ENCODE measurements at places on chromosomes 11 and 22.
A peak's percentile ranks its signal among the peaks of the same experiment; 100 is the strongest.

GRCh38 chr22:50298937-50299784, 8.3 kb downstream of the PLXNB2 start:
- DNase-seq, result no peak

DNA sequence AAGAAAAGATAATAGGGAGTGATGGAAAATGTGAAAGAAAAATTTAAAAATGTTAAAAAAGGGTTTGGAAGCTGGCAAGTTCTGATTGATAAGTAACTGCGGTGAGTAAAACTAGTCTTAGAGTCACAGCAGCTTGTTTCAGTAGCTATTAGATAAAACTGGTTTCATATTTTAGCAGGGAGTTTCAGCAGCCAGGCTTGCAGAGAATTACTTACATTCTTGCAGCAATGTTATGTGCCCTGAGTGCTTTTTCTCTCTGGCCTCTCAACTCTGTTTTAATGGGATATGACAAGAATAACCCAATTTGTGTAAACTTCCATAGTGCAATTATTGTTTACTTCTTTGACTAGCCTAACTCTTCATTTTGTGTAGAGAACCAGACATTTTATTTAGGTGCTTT, 33.6 kb downstream of the PPME1 start:
- DNase-seq, result no peak

GRCh38 chr11:15770798-15771414, 585.4 kb downstream of the SOX6 start:
- DNase-seq, result peak; percentile 19

- DNase-seq, result no peak
Observed at GRCh38 chr11:66012946-66013761, 1.3 kb downstream of the CST6 start.

DNA sequence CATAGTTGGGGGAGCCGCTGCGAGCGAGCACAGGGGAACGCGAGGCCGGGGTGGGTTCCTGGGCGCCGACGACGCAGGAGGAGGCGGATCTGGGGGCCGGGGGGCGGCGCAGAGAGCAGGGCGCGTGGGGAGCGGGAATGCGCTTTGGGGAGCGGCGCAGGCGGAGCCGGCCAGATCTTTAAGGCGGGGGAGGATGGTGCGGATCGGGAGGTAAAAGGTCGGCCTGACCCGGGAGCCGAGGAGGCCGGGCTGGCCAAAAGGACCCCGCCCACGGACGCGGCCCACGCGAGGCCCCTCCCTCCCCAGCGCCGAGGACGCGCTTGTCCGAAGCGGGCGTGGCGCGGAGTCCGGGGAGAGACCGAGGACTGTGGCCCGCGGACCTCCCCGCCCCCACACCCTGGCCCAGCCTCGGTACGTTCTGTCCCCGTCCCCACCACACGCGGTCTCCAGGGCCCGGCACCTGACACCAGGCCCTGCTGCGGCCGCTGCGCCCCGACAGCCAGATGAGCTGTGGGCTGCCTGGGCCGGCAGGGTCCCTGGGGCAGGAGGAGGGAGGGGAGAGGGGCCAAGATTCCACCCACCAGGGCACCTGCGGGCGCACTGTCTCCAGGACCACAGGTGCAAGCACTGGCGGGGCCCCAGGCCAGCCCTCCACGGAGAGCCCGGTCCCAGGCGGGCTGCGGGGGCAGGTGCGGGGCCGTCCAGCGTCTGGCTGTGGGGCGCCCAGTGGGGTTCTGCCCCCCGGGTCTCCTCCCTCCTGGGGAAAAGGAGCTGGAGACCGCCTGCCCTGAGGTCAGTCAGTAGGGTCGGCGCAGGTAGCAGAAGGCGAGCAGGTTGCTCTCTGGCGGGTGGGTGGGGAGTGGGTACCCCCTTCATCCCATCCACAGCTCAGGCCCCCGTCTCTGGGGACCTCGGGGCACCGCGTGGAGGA, 10.9 kb downstream of the PIM3 start:
- peak; percentile 77 for DNase-seq

DNA sequence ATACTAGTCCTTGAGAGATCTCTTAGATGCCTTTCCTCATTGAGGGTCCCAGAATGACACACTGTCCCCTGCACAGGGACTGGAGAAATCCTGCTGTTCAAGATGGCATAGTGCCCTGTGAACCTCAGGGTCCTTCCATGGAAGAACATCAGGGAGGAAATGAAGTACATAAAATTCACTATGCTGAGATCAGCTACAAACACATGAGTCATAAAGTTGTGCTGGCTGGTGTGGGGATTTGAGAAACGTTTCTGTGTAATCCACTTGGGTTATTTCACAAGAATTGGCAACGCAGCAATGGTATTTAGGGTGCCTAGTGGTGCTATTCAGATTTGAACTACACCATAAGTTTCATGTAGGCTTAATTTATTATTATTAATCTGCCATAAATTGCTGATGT, 174.4 kb downstream of the MAML2 start:
- no peak for DNase-seq

DNA sequence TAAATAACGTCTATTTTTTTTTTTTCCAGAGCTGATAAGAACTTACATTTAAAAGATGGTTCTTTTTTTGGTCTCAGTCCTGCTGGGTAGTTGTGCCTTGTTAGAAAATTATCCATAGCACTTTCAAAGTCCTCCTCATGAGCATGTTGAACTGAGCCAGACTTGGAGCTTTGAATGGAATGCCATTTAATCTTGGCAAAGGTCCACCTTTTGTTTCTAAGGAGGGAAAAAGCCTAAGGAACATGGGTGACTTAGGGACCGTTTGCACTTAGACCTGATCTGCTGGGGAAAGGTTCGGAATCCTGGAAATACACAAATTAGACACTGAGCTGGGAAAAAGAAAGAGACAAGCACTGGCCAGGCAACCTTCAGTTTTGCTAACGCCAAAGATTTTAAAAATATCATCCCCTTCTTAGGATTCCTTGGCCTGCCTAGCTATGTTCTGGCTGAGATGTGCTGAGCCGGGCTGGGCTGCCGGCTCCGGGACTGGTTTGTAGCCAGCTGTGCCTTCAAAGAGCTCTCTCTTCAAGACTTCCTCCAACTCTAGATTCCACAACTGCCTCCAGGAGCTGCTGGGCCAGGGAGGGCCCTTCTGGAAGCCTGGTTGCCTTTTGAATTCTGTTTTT, 67.4 kb downstream of the ENDOD1 start:
- no peak for DNase-seq

GRCh38 chr11:85884581-85885021, 29.4 kb downstream of the CCDC83 start:
- DNase-seq, result no peak

- no peak for DNase-seq
Observed at GRCh38 chr22:17152340-17152739, 6.7 kb downstream of the HDHD5 start.

DNA sequence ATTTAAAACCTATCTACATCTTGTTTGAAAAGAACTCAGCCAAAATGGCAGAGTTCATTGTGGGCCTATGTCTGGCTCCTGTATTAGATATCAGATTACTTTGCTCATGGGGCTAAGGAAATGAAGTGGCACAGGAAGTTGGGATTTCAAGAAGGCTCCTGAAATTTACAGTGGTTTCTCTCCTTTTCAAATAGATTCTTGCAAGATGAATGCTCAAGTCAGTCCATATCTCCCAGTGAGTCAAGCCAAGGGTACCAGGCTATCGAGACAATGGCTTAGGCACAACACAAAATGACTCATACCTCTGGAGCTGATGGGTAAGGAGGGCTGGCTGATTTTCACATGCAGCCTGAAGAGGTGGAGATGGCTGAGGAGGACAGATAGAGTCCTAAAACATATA, 24.1 kb upstream of the APOA1 start:
- DNase-seq, result no peak

- no peak for DNase-seq
Observed at GRCh38 chr11:45743556-45744468, 61.1 kb upstream of the SLC35C1 start.

DNA sequence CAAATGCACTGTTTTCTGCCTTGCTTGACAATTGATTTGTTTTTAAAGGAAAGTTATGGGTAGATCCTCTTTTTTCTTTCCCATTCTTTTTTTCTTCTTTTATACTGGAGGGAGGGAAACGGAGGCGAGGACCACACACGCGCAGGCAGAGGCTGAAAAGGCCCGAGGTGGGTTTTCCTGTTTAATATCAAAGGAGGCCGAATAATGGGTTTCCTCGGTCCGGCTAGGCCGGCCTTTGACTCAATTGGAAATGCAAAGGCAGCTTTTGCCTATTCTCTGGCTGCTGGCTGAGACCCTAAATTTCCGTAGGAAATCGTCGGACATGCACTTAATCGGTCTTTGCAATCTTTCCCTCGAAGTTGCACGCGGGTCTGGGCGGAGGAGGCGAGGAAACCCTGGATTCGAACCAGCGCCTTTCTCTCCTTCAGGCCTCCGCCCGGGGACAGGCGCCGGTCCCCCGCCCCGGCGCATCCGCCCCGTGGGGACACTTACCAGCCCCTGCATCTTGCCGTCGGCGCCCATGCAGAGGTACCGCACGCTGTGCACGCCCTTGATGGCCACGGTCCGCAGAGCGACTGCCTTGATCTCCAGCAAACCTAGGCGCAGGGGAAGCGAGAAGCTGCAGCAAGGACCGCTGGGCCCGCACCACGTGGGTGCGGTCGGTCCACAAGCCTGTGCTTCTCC, 911 bp downstream of the FGF19 start:
- DNase-seq, result no peak

DNA sequence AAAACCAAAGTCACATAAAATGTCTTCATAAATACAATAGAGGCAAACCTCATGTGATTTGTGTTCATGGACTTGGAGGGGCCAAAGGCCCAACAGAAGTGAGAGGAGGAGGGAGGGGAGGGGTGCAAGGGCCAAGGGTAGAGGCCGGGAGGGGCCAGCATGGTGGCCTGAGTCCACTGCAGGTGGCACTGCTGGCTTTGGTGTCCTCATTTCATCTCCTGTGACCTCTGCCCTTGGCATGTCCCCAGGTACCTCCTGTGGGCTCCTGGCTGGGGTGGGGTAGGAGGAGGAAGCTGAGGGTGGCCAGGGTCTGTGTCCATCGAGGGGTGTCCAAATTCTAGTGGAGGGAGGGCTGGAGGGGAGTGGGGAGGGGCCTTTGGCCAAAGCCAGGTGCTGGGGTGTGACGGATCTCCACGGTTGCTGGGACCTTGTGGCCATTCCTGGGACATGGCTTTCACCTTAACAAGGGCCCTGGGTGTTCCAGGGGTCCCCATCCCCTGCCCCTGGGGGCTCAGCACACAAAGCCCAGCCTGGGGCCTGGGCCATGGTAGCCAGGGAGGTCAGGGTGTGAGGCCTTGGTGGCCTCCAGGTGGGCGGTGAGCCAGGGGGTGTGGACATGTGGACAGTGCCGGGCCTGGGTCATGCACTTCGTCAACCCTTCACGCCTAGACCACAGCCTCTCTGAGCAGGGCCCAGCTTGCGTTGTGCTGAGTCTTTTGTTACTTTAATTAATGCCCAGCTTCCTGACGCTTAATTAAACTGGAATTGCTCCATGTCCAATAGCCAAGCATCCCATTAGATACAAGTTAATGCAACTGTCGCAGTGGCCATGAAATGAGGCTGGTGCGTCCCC, 20.7 kb upstream of the CCDC188 start:
- no peak for DNase-seq

GRCh38 chr11:69536406-69536805, 54.9 kb downstream of the LINC01488 start:
- DNase-seq, result no peak

DNA sequence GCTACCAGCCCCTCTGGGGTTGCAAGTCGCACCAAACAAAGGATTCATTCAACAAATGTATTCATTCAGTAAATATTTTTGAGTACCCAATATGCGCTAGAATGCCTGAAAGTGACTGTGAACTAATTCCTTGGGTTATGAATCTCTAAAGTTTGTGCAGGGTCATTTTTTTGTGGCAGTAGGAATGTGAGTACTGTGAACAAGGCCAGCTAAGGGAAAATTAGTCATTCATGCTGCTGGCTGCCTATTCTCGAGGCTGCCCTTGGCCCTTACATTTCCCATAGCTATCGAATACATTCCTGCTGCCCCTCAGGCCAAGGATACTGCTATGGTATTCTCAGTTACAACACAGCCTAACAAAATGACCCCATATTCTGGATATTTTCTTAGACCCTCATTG, 141.6 kb downstream of the TRPC6 start:
- no peak for DNase-seq

GRCh38 chr11:11178671-11179638, 174.1 kb downstream of the CSNK2A3 start:
- no peak for DNase-seq

GRCh38 chr11:117929916-117930570, 841 bp upstream of the TMPRSS13 start:
- no peak for DNase-seq

DNA sequence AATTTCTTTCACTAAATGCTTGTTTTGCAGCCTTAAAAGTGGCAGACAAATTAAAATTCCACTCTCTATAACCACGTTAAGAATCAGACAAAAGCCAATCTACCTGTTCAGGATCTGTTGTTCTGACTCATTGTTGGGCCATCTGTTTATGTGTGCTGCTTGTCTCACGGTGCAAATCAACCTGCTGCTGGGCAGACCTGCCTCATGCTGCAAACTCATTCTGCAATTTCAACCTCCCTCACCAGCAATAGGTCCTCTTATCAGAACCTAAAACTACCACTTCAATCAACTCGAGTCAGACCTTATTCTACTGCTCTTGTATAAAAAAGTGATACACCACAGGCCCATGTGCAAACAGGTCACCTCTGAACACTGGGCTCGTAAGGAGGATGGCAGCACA, 75.1 kb downstream of the LARGE2 start:
- DNase-seq, result no peak

DNA sequence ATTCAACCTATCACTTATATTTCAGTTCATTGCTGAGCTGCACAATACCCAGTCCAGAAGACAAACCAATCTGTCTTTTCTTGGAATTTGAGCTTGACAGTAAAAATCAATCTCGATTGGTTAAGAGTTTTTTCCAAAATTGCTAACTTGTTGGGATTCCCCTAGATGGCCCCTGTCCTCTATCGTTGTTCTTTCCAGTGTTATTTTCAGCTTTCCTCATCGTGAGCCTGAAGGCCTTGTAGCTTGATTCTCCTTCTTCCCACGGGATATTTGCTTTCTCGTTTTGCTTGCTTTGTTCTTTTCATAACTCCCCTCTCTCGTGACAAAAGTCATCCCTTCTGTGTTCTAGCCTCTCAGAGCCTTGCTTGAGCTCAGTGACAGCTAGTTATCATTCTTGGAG, 3.1 kb downstream of the OR8B8 start:
- no peak for DNase-seq

DNA sequence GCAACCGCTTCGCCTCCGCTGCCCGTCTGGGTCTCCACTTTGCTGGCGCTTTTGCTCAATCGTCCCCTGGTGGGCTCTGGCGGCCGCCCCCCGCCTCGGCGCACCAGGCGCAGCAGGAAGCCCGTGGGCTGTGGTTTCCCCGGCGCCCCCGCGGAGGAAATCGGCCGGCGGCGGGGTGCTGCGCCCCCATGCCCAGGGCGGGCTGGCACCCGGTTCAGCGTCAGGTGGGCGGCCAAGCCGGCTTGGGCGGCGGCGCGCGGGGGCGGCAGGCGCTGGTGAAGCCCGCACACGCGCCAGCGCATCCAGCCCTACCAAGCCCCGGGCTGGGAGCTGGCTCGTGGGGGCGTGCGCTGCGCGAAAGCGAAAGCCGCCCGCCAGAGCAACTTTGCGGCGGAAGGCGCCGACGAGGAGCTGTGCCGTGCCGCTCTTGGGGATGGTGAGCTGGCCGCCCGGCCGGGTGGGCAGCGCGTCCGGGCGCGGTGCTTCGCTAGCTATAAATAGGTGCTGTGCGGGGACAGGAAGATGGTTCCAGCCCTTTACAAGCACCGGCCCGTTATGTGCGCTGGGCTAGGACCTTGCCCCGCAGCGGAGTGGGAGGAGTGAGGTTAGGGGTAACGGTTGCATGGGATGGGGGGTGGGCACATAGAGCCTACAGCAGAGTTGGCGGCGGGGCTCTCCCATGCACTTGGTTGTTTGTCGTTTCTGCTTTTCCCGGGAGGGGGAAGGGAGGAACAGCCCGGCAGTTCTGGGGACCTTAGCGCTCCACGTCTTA, 25.0 kb upstream of the SUSD2 start:
- peak; percentile 70 for DNase-seq

GRCh38 chr11:19814421-19814820, 101.8 kb downstream of the NAV2 start:
- DNase-seq, result no peak

All from activated T-cell treated with anti-CD3 and anti-CD28 coated beads for 48 hours (primary cell).